ENCODE measurements at places on chromosomes 5 and 9.

DNA sequence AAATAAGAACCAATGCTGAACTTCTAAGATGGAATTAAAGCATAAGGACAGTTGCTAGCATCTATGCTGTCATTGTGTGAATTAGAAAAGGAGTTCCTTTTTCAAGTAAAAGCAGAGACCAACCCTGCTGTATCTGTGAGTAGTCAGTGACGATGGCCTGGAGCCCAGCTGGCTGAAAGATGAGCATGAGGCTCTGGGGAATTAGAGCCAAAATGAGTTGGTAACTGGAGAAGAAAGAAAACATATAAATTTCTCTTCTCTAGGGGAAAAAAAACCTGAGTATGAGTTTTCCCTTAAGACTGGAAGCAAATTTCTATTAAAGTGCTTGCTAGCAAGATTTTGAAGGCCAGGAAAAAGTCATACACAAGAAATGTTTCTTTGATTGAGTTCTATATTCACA, 1.6 kb upstream of the SPZ1 start:
- no peak for DNase-seq

GRCh38 chr9:10208691-10209069, 404.1 kb downstream of the PTPRD start:
- no peak for DNase-seq

DNA sequence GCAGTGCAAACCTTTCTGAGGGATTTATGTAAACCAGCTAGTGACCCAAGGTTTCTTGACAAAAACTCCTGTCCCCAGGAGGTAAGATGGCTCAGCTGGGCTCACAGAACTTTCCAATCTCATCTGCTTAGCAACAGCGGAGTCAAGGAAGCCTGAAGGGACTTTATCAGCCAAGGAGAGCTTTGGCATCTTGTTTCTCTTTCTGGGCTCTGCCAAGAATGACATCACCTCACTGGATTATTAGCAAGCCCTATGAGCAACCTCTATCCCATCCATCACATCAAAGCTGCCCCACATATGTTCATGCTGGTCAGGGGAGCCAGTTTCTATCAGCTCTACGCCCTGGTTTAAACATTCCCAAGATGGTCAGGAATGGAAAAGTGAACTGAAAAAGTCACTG, 461.3 kb downstream of the ENC1 start:
- DNase-seq = no peak

GRCh38 chr5:132273631-132274030, 16.1 kb downstream of the PDLIM4 start:
- DNase-seq = no peak

DNA sequence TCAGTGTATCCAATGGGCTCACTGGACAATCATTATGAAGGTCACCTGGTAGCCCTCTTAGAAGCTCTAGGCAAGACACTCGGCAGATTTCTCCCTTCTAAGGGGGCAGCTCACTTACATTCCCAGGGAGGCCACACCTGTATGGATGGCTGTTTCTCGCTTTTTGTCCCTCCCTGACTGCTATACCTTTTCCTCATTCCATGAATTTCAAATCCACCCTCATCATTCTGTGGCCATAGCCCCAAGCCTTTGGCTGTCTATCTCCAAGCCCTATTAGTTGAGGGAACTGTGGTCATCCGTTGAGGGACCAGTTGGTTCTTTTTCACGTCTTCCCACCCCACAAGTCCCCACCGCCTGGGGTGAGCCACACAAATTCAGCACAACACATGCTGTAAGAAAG, 85.0 kb upstream of the RARS1 start:
- no peak for DNase-seq

DNA sequence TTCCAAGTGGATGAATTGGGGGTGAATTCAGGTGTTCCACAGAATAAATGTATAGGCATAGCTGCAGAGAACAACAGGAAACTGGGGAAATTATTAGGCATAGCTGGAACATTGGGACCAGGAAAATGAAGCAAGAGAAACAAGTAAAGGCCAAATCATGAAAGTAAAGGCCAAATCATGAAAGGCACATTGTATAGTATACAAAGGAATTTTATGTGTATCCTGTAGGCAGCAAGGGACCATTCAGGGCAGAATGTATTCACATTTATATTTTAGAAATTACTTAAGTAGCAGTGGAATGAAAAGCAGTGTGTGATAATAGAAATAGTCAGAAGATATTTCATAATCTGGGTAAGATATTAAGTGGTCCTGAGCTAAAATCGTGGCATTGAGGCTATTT, 127.3 kb upstream of the GRHPR start:
- DNase-seq = no peak

GRCh38 chr9:78932849-78933627, 636.1 kb downstream of the PSAT1 start:
- DNase-seq = no peak

DNA sequence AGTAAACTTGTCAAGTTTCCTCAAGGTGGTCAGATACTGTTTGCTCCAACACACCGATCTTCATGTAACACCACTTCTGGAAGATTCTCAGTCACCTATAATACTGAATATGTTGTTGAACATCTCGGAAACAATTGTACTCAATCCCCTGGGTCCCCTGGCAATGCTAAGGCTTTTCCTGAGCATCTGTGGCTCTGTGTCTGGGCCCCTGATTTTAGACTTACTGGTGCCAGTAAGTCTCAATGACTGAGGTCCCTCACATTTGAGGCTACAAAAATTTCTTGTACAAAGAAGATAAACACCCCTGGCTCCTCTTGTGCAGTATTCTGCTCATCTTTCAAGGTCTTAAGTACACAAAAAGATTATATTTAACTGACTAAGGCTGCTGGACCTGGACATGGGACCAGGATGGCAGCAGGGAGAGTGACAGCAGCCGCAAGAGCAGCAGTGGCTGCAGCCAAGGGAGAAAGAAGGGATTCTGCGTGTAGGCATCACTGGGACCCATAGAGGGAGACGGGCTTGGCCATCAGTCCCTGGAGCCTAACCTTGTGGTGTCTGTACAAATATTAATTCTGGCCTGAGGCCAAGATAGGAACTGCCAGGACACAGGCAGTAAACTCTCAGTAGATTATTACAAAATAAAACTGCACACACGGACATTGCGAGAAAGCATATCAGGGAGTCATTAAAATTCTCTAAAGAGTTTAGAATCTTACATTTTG, 49.0 kb upstream of the TNPO1 start:
- peak; percentile 55 for DNase-seq

DNA sequence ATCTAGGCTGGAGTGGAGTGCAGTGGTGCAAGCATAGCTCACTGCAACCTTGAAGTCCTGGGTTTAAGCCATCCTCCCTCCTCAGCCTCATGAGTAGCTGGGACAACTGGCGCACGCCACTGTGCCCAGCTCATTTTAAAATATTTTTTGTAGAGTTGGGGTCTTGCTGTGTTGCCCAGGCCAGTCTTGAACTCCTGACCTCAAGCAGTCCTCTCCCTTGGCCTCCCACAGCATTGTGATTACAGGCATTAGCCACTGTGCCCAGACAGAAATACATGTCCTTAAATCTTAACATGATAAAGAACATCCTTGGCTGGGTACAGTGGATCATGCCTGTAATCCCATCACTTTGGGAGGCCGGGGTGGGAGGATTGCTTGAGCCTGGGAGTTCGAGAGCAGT, 6.7 kb downstream of the ZNF483 start:
- DNase-seq = no peak

- no peak for DNase-seq
Measured at GRCh38 chr5:125497651-125498050, 751.2 kb upstream of the ZNF608 start.

DNA sequence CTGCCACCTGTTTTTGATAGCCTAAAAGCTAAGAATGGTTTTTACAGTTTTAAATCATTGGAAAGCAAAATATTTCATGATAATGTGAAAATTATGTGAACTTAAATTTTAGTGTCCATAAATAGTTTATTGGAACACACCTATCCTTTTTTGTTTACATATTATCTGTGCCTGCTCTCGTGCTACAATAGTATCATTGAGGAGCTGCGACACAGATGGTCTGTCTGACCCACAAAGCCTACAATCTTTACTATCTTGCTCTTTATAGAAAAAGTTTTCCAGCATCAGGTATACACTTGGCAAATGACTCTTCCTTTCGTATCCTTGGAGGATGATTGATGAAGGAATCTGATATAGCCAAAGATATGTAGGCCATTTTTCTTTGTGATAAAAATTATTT, 40.2 kb downstream of the TTC1 start:
- no peak for DNase-seq

- no peak for DNase-seq
Measured at GRCh38 chr5:120788481-120788880, 324.4 kb downstream of the PRR16 start.

DNA sequence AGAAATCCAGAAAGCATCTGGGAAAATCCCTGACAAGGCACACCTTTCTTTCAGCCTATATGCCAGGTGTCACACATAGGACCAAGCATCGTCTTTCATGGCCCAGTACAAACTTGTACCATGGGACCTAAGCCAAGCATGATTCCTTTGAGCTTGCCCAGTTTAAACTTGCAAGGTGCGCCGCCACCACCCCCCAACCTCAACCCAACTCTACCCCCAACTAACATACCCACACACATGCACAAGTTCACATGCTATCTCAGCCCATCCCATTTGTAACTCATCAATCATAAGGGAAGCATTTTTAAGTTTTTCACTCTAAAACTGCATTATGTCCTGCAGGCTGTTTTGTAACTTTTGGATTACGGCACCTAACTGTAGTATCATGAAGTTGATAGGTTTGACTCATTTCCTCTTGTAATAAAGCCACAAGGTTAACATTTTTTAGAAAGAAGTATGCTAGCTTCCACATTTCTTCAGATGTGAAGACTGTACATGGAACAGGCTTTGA, 145.9 kb upstream of the FST start:
- peak; percentile 35 for DNase-seq

DNA sequence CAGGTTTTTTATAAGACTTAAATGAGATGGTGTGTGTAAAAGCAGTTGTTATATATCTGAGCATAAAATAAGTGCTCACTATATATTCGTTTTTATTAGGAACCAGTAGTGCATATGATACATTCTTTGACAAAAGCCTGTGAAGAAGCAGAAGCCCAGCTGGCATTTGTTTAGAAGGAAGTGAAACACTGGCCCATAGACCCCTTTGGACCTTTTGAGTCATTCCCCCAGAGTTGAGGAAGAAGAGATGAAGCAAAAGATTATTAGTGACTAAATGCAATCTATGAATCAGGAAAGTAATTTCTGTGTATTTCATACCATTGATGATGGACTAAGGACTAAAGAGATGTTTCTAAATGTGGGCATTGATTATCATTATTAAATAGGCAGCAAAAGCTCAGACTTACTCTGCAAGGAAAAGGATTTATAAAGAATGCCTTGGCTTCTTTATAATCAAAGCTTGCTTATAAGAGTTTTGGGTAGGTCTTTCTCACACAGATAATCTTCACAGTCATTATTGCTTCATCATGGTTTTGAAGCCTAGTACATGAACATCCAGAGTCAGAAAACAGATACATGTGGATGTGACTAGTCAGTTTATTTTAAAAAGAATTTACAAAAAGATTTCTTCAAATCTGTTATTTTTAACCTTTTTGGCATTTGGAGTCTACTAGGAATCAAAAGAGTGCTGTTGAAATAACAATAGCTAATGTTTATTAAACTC, 16.9 kb upstream of the FER start:
- no peak for DNase-seq

- no peak for DNase-seq
Measured at GRCh38 chr9:132037458-132037857, 42.2 kb downstream of the MED27 start.

GRCh38 chr9:81361296-81361695, 328.1 kb downstream of the TLE1 start:
- no peak for DNase-seq

DNA sequence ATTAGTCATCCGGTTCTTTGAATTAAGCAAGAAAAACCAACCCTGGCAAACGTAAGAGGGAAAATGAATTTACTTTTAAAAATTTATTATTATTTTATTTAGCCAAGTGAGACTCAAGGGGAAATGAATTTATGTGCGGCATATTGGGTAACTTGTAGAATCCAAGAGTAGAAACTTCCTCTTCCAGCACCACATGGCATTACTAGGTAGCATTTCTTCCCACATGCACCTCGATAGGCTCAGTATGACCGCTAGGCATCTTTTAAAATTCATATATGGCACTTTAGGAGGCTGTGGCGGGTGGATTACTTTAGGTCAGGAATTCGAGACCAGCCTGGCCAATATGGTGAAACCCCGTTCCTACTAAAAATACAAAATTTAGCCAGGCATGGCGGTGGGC, 17.6 kb upstream of the MYO10 start:
- DNase-seq = no peak

DNA sequence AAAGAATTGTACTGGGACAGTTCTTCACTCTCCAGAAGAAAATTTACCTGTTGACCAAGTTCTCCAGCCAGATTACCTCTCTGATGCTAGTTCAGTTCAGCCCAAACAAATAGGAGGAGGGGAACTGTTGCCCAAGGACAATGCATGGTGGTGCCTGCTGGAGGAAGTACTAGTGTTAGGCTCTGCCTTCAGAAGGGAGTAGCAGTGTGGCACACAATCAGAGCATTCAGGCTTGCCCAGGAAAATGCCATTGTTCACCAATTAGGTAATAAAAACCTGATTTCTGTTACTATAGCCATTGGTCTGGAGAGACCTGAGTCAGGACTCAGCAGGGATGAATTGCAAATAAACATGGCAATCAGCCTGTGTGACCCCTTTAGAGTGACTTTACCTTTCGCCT, 720.8 kb upstream of the ZNF608 start:
- no peak for DNase-seq

DNA sequence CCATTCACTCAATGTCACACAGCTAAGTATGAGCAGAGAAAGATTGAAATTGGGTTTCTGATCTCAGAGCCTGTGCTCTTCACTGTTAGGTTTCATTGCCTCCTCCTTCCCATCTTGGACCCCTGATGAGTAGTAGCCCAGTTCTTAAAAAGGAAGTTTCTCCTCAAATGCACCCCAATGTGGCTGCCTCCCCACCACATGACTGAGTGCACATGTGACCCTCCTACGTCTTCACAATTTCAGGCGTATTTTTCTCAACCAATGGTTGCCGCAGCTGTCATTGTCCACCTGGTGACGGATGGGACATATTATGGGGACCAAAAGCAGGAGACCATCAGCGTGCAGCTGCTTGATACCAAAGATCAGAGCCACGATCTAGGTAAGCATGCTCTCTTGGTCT, 178.5 kb downstream of the PAPPA start:
- no peak for DNase-seq

DNA sequence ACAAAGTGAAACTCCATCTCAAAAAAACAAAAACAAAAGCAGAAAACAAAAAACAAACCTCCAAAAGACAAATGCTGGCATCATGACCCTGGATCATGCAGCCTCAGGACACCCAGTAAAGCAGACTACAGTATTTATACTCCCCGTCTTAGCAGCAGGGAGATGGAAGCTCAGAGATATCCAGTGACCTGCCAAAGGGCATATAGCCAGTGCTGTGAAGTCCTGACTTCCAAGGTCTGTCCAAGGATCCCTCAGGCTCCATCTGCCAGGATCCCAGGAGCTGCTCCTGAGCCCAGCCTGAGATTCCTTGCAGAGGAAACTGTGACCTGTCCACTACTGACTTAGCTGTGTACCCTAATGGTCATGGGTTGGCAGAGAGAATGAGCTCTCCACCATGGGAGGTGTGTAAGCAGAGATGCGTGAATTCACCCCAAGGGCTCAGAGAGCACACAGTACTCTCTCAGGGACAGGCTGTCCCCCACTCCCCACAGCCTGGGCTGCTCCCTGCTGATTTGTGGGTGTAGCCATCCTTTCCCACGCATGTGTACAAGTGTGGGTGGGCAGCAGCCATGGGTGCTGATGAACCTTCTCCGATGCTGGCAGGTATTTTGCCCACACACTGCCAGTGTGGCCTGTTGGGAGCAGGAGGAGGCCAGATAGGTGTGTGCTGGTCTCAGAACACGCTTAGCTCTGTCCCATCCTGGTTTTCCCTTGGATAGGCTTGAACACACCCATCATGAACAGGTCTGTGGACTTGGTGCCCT, 2.1 kb upstream of the WNK2 start:
- no peak for DNase-seq

GRCh38 chr5:139301808-139302499, 8.4 kb downstream of the MATR3 start:
- no peak for DNase-seq
